Lower lobe of right lung (tissue), 2 donors: ENCODE measurements at places on chromosomes 2 and 18. TPM values are rescaled to one million over a fixed set of nuclear protein-coding genes. Genes with fewer than 3 reads are reported as not detected.
A peak's percentile ranks its signal among the peaks of the same experiment; 100 is the strongest.

ITGA4 gene
- total RNA-seq, result 24.0 TPM

- peaks cover 14% of the 10 kb centered on the region for H3K4me1 ChIP-seq
- no peak overlapping the region for H3K4me3 ChIP-seq
- H3K27me3 ChIP-seq, result no peaks in the 10 kb centered on the region
- H3K36me3 ChIP-seq, result no peaks in the 10 kb centered on the region
- DNase-seq, result no peak
- H3K27ac ChIP-seq, result no peak overlapping the region
Observed at GRCh38 chr2:227455200-227455599, 16.8 kb upstream of the AGFG1 start.

ABCB11 gene
- total RNA-seq, result 0.32 TPM

UGT1A4 gene
- total RNA-seq, result not detected

DNA sequence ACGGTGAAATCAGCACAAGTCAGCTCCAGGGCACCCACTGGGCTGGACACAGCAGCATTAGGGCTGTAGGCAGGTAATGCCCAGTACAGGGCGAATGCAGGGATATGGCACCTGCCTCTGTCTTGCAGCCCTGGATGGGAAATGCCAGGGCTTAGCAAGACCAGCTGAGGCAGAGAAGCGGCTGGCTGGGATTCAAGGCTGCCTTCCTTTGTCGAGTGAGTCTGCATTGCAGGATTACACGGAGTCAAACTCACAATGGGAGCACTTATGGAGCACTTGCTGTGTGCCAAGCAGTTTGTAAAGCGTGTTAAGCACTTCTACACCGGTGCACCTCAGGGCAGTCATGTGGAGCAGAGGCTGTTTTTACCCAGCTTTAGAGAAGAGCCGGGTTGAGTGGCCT lies 87.3 kb upstream of the HDAC4 start:
- no peak overlapping the region for H3K27ac ChIP-seq
- H3K36me3 ChIP-seq, result no peaks in the 10 kb centered on the region
- no peaks in the 10 kb centered on the region for H3K27me3 ChIP-seq
- no peaks in the 10 kb centered on the region for H3K4me1 ChIP-seq

DNA sequence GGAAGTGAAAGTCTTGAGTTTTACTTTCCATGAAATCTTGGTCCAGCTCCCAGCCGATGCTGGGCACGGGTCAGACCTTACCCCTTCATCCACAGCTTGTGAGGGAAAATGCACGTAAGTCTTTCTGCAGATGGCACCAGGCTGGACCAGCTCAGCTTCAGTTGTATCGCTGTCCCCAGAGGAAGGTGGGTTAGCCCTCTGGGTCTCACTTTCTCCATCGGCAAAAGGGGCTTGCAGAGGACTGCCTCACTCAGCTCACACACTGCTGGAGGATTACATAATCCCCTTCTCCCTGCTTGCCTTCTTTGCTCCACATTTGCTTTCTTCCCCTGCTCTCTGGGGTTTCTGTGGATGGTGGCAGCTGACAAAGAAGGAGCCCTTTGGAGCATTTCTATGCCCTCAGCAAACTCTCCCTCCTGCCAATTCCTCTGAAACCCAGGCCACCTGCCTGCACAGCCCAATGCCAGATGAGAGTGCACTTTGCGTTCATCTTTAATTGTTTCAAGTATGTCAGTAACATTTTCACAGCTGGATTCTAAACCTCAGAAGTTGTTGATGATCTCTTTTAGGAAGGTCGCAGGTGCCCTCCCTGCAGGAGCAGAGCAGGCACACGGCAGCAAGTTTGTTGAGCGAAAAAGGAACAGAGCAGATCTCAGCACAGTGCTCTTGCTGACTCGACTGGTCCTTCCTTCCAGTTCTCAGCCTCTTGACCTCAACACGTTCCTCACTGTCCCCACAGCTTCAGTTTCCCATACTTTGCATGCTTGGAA lies 155.6 kb upstream of the GLI2 start:
- peaks cover 13% of the 10 kb centered on the region for H3K4me1 ChIP-seq
- H3K27ac ChIP-seq, result no peak overlapping the region
- peaks cover 11% of the 10 kb centered on the region for H3K27me3 ChIP-seq
- H3K36me3 ChIP-seq, result no peaks in the 10 kb centered on the region
- no peak for DNase-seq

SMCHD1 gene
- 55.9 TPM for total RNA-seq

- H3K27ac ChIP-seq, result no peak overlapping the region
- peak overlapping the region; percentile 49 for H3K4me3 ChIP-seq
- peaks cover 33% of the 10 kb centered on the region for H3K27me3 ChIP-seq
- H3K4me1 ChIP-seq, result peaks cover 12% of the 10 kb centered on the region
- DNase-seq, result no peak
- no peaks in the 10 kb centered on the region for H3K36me3 ChIP-seq
Observed at GRCh38 chr2:174730698-174731018, 33.6 kb downstream of the CHRNA1 start.

DNA sequence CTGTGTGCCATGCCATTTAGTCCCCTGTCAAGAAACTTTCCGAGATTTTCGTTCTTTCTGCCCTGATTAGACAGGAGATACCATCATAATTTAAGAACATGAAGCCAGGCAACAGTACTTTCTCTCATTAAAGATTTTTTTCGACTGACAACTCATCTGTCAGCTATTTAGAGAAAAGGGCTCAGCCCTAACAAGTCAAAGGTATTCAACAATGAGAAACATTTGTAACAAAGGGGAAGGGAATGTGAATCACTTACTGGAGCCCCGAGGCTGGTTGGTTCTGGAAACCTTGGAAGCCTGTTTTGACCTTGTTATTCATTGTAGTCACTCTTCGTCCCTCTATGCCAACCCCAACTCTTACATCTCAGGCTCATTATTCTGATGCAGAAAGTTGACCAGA lies 199.4 kb downstream of the SPP2 start:
- no peak overlapping the region for H3K27ac ChIP-seq
- no peaks in the 10 kb centered on the region for H3K36me3 ChIP-seq
- DNase-seq, result no peak
- no peak overlapping the region for H3K4me3 ChIP-seq
- no peaks in the 10 kb centered on the region for H3K27me3 ChIP-seq

AGXT gene
- not detected for total RNA-seq

- no peak overlapping the region for H3K4me3 ChIP-seq
- H3K36me3 ChIP-seq, result no peaks in the 10 kb centered on the region
- H3K4me1 ChIP-seq, result no peaks in the 10 kb centered on the region
- H3K27me3 ChIP-seq, result no peaks in the 10 kb centered on the region
- H3K27ac ChIP-seq, result no peak overlapping the region
- no peak for DNase-seq
Observed at GRCh38 chr18:55641486-55641885, 53.5 kb upstream of the TCF4 start.

- no peak overlapping the region for H3K4me3 ChIP-seq
- no peaks in the 10 kb centered on the region for H3K4me1 ChIP-seq
- no peaks in the 10 kb centered on the region for H3K27me3 ChIP-seq
Observed at GRCh38 chr2:27907547-27907946, 17.0 kb downstream of the BABAM2 start.

- H3K4me1 ChIP-seq, result no peaks in the 10 kb centered on the region
- DNase-seq, result no peak
- no peaks in the 10 kb centered on the region for H3K27me3 ChIP-seq
Observed at GRCh38 chr2:24469148-24469650, 21.9 kb upstream of the NCOA1 start.

CAPN13 gene
- total RNA-seq, result 23.0 TPM

DNA sequence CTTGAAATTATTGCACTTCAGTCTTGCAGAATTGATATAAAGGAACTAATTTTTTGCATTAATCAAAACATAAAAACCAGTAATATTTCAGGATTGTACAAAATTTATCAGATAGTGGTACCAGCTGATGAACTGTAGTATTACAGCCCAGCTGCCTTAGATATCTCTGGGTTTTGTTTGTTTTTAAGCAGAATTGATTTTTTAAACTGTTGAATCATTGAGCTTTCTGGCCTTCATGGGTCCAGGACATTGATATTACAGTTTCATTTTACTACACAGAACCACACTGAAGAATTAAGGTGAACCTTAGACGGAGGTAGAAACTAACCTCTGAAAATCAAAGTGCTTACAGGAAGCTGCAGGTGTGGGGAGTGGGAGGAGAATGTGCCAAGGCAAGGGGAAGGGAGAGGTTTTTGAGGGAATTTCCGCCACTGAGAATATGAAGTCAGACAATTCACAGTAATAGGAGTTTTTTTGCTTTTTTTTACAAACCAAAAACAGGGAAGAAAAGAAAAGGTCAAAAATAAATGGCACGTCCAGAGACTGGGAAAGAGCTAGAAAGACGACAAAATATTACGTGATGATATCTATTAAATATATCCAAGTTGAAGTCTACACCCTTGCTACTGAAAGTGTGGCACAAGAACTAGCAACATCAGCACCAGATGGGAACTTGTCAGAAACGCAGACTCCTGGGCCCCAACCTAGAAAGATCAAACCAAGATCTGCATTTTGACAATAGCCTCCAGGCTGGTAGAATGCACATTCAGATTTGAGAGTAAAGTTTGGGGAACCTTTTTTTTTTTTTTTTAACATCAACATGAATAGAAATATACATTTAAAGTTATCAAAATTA lies 40.8 kb upstream of the SPAG16 start:
- H3K4me3 ChIP-seq, result no peak overlapping the region
- no peaks in the 10 kb centered on the region for H3K36me3 ChIP-seq
- H3K27me3 ChIP-seq, result no peaks in the 10 kb centered on the region
- H3K27ac ChIP-seq, result no peak overlapping the region
- no peaks in the 10 kb centered on the region for H3K4me1 ChIP-seq

DNA sequence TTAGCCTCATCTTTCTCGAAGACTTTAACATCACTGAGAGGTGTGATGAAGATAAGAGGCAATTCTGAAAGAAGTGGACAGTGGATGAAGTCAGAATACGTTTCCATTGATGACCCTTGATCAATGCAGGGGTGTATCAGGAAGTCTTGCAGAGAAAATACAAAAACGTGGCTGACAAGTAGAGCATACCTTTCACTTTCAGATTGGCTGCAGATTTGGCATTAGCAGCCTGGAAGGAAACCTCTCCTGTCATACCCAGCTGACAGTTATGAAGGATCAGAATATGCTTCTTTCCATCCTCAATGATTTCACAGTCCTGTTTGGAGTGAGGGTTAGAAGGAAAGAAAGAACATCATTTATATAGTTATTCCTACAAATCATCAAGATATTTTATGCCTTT lies 152.5 kb downstream of the PLEKHA3 start:
- H3K4me1 ChIP-seq, result no peaks in the 10 kb centered on the region
- no peak overlapping the region for H3K27ac ChIP-seq
- no peaks in the 10 kb centered on the region for H3K27me3 ChIP-seq
- H3K36me3 ChIP-seq, result peaks cover 8% of the 10 kb centered on the region
- DNase-seq, result no peak

CLEC4F gene
- 0.71 TPM for total RNA-seq

SERPINB3 gene
- total RNA-seq, result not detected

GRCh38 chr2:71617266-71617665 lies 163.9 kb downstream of the DYSF start:
- peaks cover 25% of the 10 kb centered on the region for H3K4me1 ChIP-seq
- DNase-seq, result no peak
- H3K27ac ChIP-seq, result no peak overlapping the region
- H3K27me3 ChIP-seq, result no peaks in the 10 kb centered on the region
- H3K36me3 ChIP-seq, result no peaks in the 10 kb centered on the region

- H3K27me3 ChIP-seq, result no peaks in the 10 kb centered on the region
- peak; percentile 79 for DNase-seq
- peak overlapping the region; percentile 98 for H3K27ac ChIP-seq
- peak overlapping the region; percentile 96 for H3K4me3 ChIP-seq
Observed at GRCh38 chr18:2656237-2656980, 883 bp downstream of the SMCHD1 start.

DNA sequence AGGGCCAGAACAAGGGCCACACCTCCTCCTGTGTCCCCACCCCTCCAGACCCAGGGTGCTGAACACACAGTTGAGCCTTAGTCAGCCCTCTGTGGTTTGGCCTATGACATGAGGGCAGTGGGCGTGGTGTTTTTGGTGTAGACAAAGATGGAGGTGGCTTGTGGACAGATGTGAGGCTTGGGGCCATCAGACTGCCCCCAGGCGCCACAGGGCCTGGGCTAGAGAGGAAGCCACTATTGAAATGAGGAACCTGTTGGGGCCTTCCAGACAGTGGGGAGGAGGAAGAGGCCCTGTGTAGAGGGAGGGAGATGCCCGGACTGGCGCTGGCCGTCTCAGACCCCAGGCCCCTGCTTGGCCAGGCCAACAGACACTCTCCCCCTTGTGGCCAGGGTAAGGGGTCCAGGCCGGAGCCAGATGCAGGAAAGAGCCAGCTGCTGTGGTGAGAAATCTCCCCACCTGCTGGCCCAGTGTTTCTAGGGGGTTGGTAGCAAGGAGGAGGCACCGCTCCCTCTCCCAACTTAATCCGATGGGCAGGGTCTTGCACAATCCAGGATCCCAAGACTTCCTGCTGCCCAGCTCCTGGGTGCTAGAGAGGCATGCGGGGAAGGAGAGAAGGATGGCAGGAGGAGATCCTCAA lies 53.8 kb downstream of the SMAD7 start:
- peaks cover 43% of the 10 kb centered on the region for H3K4me1 ChIP-seq
- no peaks in the 10 kb centered on the region for H3K36me3 ChIP-seq
- DNase-seq, result peak; percentile 90
- H3K27ac ChIP-seq, result peak overlapping the region; percentile 64
- no peaks in the 10 kb centered on the region for H3K27me3 ChIP-seq

- peaks cover 3% of the 10 kb centered on the region for H3K36me3 ChIP-seq
- H3K4me3 ChIP-seq, result no peak overlapping the region
- DNase-seq, result no peak
- no peaks in the 10 kb centered on the region for H3K27me3 ChIP-seq
- H3K27ac ChIP-seq, result no peak overlapping the region
Observed at GRCh38 chr18:58168993-58169392, 125.0 kb downstream of the NEDD4L start.

- H3K36me3 ChIP-seq, result no peaks in the 10 kb centered on the region
- no peak overlapping the region for H3K4me3 ChIP-seq
- H3K27ac ChIP-seq, result no peak overlapping the region
- no peaks in the 10 kb centered on the region for H3K27me3 ChIP-seq
- H3K4me1 ChIP-seq, result no peaks in the 10 kb centered on the region
- DNase-seq, result no peak
Observed at GRCh38 chr18:68270017-68270416, 444.9 kb downstream of the TMX3 start.

DNA sequence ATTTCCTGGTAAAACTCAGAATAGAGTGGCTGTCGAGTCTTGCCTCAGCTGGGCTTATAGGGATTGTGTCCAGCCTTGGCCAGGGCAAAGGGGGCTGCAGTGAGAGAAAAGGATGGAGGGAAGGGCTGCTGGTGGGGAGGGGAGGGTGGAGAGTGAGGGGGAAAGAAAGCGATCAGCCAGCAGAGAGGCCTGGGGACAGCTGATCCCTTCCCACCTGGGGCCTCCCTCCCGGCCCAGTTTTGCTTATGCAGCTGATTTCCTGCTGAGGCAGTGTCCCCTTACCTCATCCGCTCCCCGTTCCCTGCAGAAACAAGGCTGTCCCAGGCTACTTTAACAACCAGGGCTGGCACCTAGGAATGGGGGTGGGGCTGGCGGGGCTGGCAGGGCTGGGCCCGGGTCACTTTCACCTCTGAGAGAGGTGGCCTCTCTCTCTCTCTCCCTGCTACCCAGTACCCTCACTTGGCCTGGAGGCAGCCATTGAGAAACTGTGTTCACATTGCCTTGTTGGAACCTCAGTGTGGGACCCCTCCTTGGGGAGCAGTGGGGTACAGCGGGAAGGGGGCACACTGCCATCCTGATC lies 12.2 kb upstream of the GMPPA start:
- peaks cover 79% of the 10 kb centered on the region for H3K27me3 ChIP-seq
- no peak for DNase-seq
- H3K4me3 ChIP-seq, result no peak overlapping the region
